ENCODE measurements at places on chromosomes 7 and 10.

GRCh38 chr7:143479055-143479766, 1.5 kb downstream of the TAS2R41 start:
- DNase-seq, result no peak

- DNase-seq, result no peak
Observed at GRCh38 chr10:99172128-99172738, 63.4 kb downstream of the HPSE2 start.

DNA sequence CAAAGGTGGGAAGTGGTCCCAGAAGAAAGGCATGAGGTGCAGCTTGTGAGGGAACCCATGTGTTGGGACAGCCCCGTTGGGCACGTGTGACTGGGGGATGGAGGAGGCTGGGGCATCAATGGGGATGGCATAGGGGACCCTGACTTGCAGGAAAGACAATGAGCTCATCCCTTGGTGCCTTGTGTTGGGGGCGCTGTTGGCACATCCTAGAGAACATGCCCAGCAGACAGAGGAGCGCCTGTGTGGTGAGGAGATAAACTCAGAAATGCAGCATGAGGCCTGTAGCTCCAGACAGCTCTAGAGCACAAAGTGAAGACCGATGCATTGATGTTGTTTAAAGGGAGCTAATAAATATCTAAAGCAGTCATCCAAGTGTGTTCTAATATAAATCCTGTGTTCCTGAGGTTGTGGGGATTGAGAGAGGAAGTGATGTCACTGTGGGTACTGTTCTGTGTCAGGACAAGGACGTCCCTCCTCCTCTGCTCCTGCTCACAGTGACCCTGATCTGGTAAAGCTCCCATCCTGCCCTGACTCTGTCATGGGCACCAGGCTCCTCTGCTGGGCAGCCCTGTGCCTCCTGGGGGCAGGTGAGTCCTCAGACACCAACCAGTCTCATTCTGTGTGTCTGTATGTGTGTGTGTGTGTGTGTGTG, 126.1 kb upstream of the PRSS58 start:
- no peak for DNase-seq

DNA sequence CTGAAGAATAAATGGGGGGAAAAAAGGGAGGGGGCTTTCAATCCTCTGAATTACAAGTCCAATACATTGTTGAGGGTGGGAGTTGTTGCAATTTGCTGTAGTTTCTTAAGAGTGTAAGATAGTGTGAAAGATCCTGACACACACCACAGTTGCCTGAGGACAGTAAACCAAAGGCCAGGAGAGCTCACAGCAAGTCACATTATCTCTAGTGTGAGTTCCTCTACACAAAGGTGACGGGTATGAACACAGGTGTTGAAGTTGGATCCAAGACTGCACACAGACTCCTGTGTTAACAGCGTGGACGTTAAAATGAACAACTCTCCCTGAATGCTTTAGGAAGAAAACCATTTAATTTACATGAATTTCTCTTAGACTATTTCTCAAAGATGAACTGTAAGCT, 12.0 kb downstream of the LARP4B start:
- no peak for DNase-seq

DNA sequence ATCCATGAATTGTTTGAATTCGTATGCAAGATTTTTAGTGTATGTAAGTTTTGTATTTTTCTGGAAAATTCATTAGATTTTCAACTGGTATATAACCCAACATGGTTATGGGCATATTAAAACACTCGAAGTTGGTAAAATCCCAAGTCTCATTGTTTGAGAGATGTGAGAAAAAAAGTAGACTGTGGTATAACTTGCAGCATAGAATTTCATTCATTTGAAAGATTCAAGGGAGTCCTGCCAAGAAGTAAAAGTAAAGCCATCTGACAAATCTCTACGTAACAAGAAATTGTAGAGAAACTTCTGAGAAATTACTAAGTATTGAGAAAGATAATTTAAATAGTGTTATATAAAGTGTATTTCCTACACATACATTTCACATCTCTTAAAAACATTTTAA, 40.2 kb downstream of the SEMA3E start:
- DNase-seq, result no peak

GRCh38 chr10:23013581-23014335, 81.6 kb upstream of the MSRB2 start:
- DNase-seq, result no peak

DNA sequence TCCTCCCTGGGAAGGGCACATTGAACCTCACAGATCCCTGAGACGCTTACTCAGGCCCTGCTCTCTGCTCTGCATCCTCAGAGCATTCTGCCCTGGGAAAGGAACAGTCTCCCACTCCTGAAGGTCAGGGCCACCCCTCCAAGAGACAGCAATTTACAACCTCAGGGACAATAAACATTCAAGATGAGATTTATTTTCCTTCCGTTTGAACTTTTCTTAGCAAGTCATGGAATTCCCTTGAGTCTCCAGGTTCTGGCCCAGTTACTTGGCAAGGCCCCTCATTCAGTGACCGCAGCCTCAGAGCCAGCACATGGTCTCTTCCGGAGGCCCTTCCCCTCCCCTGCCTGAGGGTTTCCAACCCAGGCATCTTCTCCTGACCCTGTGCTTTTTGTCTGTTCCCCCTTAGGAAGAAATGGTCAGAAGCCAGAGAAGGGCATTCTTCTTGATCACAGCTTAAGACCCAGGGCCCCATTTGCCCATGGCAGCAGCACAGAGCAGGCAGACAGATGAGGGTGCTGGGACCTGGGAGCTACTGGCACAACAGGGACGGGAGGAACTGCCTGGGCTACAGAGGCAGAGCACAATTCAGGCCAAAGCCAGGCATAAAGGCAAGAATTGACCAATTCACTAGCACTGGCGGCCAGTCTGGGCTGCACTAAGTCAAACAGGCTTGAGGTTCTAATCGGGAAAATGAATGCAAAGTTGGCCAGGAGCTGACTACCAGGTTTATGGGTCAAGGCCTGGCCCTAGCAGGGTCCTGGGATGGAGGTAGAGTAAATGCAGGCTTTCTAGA, 56.7 kb downstream of the VSTM4 start:
- DNase-seq, result no peak

GRCh38 chr7:138512885-138513284, 52.8 kb downstream of the TRIM24 start:
- DNase-seq, result no peak

DNA sequence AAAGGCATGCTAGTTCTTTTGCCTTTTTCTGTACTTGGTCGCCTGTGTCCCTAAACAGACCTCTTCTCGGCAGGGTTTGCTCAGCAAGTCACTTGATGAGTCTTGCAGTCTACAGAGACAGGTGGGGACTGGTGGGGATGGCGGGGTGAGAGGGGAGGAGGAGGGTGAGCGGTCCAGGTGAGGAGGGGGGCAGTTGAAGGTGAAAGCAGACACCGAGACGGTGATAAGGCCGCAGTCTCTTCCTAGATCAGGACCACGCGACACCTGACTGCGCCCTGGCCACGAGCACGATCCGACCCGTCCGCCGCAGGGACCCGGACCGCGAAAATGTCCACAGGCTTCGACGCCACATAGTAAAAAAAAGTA, 566 bp downstream of the ASNS start:
- peak; percentile 2 for DNase-seq

GRCh38 chr7:116222501-116222900, 12.2 kb downstream of the TES start:
- no peak for DNase-seq

DNA sequence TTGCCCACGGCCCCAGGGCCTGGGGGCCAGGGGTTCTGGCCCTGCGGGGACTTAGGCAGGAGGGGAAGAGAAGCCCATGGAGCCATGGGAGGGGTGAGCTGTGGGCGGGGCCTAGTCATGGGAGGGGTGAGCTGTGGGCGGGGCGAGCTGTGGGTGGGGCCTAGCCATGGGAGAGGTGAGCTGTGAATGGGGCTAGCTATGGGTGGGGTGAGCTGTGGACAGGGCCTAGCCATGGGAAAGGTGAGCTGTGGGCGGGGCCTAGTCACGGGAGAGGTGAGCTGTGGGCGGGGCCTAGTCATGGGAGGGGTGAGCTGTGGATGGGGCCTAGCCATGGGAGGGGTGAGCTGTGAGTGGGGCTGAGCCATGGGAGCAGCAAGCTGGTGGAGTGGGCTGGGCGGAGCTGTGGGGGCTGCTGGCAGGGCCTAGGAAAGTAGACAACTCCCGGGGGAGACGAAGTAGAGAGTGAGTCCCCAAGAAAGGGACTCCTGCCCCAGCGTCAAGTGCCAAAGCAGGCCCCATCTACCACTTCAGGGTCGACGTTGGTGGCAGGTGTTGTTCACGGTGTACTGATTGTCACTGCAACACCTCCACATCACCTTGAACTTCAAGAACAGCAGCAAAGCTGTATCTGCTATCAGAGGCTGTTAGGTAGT, 19.2 kb upstream of the TTYH3 start:
- no peak for DNase-seq

- no peak for DNase-seq
Observed at GRCh38 chr10:43958964-43959363, 310.3 kb upstream of the ZNF32 start.

DNA sequence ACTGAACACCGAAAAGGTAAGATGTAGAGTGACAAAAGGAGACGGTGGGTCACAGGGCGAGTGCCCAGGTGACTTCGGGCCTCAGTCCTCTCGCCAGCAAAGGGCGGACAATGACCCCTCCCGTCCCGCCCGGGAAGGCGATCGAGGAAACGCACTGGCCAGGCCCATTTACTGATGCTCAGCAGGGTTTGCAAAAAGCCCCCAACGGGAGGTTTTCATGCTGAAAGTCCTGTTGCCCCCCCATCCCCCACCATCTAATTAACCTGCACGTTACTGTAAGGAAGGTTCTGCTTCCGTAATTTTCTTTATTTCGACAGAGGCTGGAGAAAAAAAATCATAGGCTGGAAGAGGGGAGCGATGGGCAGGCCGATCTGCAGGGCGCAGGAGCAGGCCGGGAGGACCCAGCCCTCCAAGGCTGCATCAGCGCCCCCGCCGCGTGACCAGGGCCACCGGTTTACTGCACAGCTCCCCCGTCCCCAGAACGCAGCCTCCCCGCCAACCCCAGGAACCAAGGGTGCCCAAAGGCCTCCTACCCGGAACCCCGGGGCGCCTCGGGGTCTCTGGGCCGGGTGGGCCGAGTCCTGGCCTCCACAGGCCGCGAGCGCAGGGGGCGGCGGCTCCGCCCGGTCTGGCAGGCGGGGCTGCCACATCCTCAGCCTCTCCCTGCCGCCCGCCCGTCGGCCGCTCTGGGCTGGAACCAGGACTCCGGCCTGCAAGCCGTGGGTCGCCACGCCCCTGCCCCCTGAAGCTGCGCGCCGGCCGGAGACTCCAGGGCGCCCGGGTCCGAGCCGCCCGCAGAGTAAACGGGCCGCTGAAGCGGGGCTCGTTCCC, 613 bp downstream of the OAT start:
- DNase-seq, result peak; percentile 10

DNA sequence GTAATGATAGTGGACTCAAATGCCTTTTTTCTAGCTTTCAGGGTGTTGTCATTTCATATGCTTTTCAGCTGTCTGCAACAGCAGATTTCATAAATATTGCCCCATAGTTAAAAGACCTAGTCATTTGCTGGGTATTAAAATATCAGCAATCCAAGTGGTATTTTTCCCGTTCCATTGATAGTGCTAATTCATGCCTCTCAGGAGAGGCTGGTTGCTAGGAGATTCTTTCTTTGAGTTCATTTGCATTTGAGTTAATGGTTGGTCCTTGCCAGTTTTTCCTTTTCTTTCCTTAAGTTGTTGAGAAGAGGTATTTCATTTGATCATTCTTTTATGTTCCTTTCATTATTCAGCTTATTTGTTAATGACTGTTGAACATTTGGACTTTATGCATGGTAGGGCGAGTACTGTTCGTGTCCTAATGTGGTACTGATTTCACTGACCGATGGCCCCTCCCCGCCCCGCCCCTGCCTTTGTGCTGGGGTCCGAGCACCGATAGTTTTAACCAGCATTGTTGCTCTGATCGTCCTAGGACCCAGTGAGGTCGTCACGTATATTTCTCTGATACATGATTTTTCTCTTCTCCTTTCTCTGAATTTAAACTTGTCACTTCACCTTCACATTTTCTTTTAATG, 128.6 kb downstream of the CCNY start:
- DNase-seq, result no peak

DNA sequence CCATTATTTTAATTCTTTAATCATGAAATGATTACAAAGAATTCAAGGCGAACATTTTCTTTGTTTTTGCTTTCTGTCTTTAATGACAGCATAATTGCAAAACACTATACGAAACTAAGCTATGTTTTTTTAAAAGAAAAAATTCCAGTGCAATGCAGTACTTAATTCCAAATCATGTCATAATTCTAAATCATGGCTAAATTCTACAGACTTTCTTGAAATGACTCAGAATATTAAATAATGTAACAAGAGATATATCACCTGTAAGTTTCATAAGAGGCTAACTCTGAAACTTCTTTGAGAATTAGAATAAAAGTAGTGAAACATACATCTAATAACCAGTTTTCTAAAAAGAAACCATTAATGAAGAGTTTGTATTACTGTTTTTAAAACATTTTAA, 671.6 kb downstream of the PARD3 start:
- no peak for DNase-seq

GRCh38 chr10:100516847-100517246, 2.8 kb downstream of the SEC31B start:
- DNase-seq, result no peak

GRCh38 chr7:157547611-157548010, 210.8 kb downstream of the DNAJB6 start:
- DNase-seq, result no peak

GRCh38 chr7:105759670-105760550, 116.5 kb downstream of the ATXN7L1 start:
- no peak for DNase-seq

DNA sequence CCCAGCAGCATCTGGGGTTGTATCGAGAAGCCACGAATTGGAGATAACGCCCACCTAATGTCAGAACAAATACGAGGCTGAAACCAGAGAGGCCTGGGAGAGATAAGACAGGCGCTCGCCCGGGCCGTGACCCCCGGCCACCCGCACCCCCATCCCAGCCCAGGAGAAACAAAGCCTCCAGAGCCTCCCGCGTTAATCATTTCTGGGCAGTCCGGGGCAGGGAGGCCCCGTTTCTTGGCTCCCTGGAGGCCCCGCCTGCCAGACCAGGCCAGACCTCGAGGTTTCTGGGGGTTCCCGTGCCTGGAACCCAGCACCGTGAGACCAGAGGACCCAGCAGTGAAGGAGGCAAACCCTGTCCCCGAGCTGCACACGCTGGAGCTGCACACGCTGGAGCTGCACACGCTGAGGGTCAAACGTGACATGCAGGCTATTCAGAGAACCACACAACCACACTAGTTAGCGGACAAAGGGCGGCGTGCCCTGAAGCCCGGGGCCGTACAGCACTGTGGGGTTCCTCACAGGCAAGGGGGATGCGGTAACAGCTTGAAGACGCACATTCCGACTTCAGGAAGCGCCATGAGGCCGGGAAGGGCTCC, 53.4 kb downstream of the FOXL3 start:
- DNase-seq, result no peak

- DNase-seq, result no peak
Observed at GRCh38 chr7:106187613-106188350, 75.7 kb upstream of the SYPL1 start.
